ENCODE measurements at places on chromosomes 2 and 18.
A peak's percentile ranks its signal among the peaks of the same experiment; 100 is the strongest.

GRCh38 chr2:241358470-241358869 lies 2.4 kb downstream of the FARP2 start:
- DNase-seq, result no peak

- DNase-seq, result no peak
Observed at GRCh38 chr18:70499218-70499691, 210.4 kb downstream of the SOCS6 start.

DNA sequence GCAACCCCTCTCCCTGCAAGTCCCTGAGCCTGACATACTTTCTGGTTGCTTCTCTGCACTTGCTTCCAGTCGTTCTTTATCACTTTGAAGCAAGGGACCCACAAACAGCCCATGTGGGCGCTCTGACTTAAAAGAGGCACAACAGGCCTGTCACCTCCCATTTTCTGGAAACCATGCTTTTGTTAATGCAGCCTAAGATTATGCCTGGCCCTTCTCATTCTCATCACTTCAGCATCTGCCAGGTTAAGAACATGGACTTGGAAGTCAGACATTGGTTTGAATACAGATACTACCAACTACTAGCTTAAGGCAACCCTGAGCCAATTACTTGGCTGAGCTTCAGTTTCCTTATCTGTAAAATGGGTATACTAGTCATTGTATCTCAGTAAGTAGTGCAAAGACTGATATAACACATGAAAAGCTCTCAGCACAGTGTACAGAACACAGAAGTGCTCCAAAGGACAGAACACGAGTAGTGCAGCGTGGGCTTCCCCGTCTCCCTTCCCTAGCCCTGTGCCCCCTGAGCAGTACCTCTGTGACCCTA lies 141.4 kb downstream of the TNS1 start:
- DNase-seq, result no peak

- no peak for DNase-seq
Observed at GRCh38 chr2:16031058-16031847, 90.9 kb downstream of the MYCN start.

DNA sequence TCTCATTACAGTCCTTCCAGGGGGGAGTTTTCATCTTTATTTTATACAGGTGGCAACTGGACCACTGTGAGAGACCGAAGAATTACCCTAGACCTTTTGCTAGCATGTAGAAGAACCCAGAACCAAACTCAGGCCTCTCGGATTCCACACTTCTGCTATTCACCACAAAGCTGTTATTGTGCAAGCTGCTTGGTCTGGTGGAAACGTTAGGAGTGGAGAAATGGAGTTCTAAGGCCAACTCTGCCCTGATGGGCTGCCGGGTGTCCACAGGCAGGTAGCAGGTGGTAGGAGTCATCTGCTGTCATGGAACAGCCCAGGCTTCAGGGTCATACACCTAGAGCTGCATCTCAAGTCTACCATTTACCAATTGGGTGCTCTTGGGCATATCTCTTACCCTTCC lies 218.8 kb downstream of the BCL11A start:
- no peak for DNase-seq

- DNase-seq, result no peak
Observed at GRCh38 chr2:174839662-174840061, 75.4 kb upstream of the CHRNA1 start.

DNA sequence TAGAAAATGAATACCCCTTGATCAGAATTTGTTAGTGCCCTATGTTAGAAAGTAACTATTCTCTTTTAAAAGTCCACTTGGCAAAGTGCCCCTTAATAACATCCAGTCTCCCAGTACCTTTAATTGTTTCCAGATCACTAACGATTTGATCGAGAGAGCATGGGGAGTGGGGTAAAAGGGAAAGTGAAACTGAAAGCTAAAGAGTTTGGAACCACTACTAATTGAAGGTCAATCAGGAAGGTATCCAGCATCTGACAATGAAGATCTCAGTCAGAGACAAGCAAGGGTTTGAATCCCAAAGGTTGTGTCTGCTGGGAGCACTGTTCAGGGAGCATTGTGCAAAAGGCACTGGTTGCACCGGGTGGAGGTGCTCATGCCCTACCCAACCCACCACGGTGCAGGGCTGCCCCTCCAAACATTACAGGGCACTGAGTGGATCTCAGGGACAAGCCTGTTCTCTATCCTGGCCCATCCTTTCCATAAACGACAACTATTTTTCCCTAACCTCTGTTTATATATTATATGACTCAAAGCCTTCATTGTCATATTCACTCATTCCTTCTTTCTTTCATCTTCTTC lies 14.6 kb upstream of the RIT2 start:
- no peak for DNase-seq

- DNase-seq, result no peak
Observed at GRCh38 chr2:144449028-144449406, 70.9 kb downstream of the ZEB2 start.

DNA sequence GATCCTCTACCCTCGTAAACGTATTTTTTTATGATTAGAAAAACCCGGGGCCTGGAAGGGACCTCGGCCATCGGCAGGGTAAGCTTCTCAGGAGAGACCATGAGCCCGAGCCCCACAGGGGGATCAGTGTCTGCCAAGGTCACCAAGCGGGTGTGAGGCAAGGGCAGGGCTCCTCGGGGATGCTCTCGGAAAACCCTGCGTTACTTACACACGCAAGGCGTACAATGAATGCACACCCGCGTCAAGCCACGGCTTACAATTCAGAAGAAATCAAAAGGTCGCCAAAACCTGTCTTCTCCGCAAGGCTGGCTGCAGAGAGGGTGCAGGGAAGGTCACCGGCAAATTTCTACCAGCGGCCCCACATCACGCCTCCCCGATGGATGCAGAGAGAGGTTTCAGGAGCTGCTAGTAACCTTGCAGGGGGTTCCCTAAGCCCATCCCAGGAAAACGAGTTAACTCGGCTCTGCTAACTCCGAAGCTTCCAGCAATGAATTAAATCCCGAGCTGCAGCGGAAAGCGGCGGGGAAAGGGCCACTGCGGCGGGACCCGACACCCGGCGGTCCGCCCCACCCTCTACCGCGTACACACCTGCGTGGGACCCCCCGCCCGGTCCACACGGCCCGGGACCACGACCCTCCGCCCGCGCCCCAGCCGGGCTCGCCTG lies 638 bp downstream of the ST3GAL5 start:
- no peak for DNase-seq

DNA sequence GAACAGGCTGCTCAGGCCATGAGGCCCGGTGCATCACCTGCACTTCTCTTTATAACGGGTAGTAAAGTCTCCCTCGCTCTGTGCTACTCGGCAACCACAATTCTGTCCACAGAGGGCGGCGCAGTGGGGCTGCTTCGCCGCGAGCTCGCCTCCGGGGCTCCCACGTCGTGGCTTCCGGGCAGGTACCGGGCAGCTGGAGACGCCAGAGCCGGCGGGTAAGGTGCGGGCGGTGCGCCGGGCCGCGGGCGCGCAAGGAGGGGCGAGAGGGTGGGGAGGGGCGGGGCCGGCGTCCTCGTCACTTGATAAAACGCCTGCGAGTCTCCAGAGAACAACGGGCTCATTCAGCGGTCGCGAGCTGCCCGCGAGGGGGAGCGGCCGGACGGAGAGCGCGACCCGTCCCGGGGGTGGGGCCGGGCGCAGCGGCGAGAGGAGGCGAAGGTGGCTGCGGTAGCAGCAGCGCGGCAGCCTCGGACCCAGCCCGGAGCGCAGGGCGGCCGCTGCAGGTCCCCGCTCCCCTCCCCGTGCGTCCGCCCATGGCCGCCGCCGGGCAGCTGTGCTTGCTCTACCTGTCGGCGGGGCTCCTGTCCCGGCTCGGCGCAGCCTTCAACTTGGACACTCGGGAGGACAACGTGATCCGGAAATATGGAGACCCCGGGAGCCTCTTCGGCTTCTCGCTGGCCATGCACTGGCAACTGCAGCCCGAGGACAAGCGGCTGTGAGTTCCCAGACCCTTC lies at the start of gene ITGA6:
ITGA6 (plus strand) TSS at position 331 of the 734 bp plus-strand sequence.
- peak; percentile 73 for DNase-seq

- DNase-seq, result peak; percentile 40
Observed at GRCh38 chr2:109128616-109129355, at the start of gene SH3RF3. Gene SH3RF3 (plus strand): TSS chr2:109129205.

- no peak for DNase-seq
Observed at GRCh38 chr18:71242981-71243380, 954.1 kb downstream of the SOCS6 start.

GRCh38 chr2:156625360-156626170 lies 189.4 kb downstream of the GPD2 start:
- no peak for DNase-seq

GRCh38 chr2:135586148-135586547 lies 54.9 kb downstream of the R3HDM1 start:
- no peak for DNase-seq

GRCh38 chr18:39604836-39605235 lies 2039.2 kb upstream of the CELF4 start:
- DNase-seq, result no peak

GRCh38 chr2:148817210-148817708 lies 57.8 kb upstream of the KIF5C start:
- DNase-seq, result no peak

GRCh38 chr2:219692521-219692920 lies 65.1 kb downstream of the SLC4A3 start:
- no peak for DNase-seq

DNA sequence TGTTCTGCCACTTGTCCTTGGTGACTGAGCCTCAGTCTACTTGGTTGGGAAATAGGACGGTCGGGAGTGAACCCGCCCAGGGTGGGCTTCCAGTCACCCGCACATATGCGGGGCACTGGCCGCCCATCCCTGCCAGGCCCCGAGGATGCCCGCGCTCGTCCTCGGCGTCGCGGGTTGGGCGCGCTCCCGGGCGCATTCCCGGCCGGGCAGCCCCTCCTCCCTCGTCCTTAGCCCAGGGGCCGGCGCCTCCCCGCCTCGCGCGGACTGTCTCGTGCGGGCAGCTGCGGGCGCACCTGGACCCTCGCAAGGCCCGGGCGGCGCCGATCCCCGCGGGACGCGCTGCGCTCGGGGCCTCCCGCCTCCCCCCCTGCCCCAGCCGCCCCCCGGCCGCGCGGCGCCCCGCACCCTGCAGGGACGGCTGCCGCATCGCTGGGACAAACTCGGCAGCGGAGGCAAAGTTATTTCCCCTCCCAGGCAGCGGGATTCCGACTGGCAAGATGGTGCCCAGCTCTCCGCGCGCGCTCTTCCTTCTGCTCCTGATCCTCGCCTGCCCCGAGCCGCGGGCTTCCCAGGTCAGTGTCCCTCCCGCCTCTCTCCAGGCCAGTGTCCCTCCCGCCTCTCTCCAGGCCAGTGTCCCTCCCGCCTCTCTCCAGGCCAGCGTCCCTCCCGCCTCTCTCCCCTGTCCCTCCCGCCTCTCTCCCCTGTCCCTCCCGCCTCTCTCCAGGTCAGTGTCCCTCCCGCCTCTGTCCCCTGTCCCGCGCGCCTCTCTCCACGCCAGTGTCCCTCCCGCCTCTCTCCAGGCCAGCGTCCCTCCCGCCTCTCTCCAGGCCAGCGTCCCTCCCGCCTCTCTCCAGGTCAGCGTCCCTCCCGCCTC lies at the start of gene FBLN7:
FBLN7 (plus strand) TSS at position 227 of the 874 bp plus-strand sequence; CDS start at position 498, 271 bp downstream.
- DNase-seq, result no peak

DNA sequence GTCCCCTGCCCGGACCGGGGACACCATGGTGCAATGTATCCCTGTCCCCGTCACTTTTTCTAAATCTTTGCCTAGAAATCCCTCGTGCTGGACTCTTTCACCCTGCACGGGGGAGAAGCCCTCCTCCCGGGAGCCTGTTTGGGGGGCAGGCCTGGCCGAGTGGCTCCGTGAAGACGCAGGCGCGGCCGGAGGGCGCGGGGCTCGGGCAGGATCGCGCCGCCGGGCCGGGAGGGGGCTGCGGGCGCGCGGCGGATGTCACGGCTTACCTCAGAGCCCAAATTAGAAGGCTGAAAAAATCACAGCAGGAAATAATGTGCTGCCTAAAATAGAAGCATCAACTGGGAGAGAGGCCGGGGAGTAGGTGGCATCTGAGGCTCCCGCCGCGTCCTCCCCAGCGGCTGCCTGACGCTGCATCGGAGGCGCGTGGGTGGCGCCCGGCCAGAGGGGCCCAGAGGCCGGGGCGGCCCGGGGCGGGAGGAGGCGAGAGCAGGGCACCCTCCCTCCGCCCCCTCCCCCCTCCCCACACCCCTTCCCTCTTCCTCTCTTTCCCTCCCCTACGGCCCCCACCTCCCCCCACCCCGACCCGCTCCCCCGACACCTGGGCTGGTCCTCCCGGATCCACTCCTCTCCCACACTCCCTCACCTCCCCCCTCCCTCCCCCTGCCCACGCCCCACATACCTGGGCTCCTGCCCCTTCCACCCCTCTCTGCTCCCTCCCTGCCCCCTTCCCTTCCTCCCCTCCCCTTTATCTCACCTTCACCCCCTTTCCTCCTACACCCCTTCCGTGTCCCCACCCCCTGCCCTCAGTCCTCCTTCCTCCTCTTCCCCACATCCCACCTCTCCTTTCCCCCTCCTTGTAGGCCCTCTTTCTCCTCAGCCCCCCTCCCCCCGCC lies 51.9 kb downstream of the SLC4A1AP start:
- no peak for DNase-seq

DNA sequence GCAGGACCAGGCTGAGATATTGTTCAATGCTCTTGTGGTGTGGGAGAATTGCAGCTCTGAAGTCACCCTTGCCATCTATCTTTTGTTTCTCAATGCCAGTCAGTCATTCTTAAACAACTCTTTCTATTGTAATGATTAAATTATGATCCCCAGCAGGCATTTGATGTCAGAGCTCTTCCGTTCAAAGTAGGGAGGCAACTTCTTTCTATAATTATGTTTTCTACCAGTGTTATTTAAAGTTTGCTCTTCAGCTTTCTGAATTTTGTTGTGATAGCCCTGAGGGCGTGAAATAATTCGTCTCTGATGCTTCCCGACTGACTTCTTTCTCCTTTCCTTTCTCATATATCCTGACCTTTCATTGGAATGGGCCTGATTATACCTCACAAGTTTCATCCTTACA lies 161.4 kb upstream of the KLHL14 start:
- DNase-seq, result no peak

GRCh38 chr2:53202063-53202462 lies 565.5 kb upstream of the CHAC2 start:
- peak; percentile 52 for DNase-seq

GRCh38 chr2:223720367-223720766 lies 117.0 kb downstream of the AP1S3 start:
- DNase-seq, result no peak

DNA sequence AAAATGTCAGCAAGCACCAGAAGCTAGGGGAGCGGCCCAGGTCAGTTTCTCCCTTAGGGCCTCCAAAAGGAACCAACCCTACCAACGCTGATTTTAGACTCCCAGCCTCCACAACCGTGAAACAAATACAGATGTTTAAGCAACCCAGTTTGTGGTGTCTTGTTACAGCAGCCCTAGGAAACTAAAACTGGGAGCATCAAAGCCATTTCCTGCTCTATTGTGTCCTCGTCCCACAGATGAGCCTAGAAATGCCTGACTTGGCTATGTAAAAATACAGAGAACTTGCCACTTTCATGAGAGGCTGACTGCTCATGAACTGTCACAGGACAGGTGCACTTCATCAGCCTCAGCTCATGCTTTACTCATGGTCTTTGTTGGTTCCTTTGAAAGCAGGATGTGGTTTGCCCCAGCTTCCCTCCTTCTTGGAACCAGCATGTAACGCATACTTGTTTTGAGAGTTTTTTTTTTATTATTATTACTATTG lies 97.6 kb upstream of the SLC39A10 start:
- peak; percentile 67 for DNase-seq

- no peak for DNase-seq
Observed at GRCh38 chr2:226667736-226668135, 131.9 kb downstream of the IRS1 start.
